ENCODE measurements at places on chromosomes 2 and 18.

- no peak for DNase-seq
These were observed 117.3 kb downstream of the WDSUB1 start for GRCh38 chr2:159169187-159169586.

DNA sequence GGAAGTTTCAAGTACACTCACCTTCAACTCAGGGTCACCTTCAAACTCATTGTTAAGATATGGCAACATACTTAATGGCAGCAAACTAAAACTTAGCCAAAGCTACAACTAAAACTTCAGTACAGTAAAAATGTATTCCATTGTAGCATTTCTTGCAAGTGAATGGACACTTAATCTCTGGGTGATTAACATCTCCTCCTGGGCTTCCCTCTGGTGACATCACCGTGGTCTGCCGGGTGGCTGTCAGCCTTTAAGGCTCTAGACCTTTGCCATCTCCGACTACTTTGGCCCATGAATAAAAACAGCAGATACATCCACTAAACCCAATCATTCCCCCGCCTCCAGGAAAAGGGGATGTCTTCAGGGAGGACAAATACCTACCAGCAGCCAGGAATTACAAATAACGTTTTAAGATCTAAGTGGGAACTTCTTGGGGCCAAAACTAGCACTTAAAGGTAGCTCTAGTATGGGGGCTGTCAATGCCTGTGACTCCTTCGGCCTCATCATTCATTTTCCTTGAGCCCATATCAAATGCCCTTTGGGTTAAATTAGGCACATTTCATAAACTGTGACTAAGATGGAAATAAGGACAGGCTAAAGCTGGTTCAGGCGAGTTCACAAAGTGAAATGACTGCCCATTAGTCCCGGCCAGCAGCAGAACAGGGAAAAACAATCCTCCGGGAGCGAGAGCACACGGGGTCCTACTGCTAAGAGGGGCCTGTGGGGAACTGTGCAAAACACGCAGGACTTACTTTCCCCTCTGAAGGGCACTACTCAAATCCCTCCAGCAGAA, 1.1 kb downstream of the TFCP2L1 start:
- DNase-seq: no peak

GRCh38 chr2:20071397-20072383, 20.3 kb upstream of the LAPTM4A start:
- DNase-seq: no peak

DNA sequence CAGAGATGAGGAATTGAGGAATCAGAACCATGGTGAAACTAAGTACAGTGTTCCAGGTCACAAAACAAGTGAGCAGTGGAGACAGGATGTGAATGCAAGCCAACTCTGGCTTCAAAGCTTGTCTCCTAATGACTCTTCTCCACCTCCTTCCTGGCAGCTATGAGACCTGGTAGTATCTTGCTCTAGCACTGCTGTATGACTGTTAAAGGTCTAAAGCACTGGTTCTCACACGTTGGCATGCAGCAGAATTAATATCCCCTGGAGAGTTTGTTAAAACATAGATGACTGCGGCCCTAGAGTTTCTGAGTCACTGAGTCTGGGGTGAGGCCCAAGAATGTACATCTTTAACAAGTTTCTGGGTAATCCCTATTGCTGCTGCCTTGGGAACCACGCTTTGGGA, 63.3 kb downstream of the SUCLG1 start:
- no peak for DNase-seq

- no peak for DNase-seq
These were observed 2.1 kb downstream of the HAT1 start for GRCh38 chr2:171924170-171924942.

DNA sequence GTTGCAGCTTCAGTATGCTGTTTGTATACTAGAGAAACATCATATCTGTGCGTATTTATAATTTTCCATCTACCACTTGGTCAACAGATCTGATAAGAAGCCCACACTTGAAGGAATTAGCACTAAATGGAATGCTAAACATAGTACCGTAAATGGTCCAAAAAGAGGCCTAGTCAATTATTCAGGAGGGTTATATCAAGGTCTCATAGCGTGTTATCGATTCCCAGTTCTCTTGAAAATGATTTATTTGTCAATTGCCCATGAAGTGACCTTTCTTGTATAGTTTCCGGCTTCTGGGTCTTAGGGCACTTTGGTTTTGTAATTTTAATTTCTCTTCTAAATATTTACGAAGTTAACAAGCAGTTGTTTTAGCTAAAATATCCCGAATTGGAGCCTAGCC, 18.4 kb downstream of the SH3RF3 start:
- no peak for DNase-seq

DNA sequence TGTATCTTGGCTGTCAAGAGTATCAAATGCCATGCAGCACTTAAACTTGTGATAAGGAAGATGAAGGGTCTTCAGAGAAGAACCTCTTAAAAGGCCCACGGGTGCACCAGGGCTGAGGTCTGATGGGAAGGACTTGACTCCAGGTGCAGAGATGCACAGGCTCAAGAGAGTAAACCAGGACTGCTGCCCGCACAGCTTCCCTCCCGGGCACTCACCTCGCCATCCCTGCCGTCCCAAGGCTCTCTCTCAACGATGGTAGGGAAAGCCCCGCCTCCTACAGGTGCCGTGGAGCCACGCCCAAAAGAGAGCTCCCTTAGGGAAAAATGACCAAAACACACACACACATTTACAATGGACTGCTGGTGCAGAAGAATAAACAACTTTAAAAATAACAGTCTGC, 27.9 kb downstream of the PDIA6 start:
- no peak for DNase-seq

DNA sequence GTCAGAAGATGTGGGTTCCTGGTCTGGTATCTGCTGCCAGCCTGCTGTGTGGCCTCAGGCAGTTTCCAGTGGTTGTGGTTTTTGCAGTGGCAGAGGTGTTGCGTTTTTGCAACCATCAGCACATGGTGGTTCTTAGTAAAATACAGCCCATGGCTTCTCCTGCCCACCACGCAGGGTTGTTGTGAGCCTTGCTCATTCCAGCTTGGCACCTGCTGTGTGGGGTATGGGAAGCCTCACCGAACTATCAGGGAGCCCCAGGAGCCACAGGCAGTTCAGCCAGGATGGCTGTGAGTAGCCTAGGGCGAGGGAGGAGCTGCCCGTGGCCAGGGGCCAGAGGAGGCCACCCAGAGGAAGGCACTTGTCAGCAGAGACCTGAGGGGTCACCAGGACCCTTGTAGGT, 9.8 kb downstream of the ARID5A start:
- DNase-seq: no peak

DNA sequence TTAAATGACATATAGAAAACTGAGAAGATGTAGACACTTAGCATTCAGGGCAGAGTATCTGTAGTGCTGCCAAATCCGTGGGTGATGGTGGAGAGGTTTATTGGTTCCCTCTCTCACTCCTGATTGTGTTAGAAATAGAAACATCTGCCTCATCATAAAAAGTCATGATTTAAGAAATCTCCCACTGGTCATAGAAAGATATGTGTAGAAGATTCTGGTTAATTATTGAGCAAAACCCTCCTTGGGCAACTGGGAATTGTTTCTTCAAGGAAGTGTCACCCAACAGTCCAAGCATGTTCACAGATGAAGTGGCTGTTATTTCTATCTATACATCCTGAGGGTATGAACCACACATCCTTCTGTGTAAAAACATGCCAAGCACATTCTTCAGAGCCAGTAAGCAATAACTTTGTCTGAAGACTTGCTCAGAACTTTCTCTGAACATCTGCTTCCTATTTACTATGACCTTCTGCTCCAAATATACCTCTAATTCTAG, 33.6 kb upstream of the CHRNA1 start:
- no peak for DNase-seq

DNA sequence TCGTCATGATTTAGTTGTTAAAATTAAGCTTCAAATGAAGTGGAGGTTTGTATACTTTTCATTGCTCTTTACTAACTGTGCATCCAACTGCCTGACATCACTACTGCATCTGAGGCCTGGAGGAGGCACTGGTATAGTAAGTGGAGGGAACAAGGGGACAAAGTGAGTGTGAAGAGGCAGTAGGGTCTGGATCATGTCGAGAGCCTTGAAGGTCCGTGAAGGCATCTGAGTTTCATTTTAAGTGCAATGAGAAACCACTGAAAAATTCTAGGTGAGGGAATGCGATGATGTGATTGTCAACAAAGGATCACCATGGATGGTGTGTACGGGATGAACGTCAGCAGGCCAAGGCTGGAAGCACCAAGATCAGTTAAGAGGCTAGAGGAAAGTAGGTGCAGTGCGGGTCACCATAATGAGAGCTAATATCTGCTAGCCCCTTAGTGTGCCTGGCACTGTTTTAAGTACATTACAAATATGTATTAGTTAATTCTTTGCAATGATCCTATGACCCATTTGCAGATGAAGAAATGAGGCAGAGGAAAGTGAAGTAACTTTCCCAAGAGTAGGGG, 96.1 kb downstream of the CABYR start:
- DNase-seq: no peak

- no peak for DNase-seq
These were observed 1232.3 kb upstream of the SLC39A10 start for GRCh38 chr2:194424683-194425209.

- DNase-seq: no peak
These were observed 5.2 kb upstream of the ARHGAP28 start for GRCh38 chr18:6724331-6724730.

- no peak for DNase-seq
These were observed 3.6 kb upstream of the PLB1 start for GRCh38 chr2:28492282-28492681.

DNA sequence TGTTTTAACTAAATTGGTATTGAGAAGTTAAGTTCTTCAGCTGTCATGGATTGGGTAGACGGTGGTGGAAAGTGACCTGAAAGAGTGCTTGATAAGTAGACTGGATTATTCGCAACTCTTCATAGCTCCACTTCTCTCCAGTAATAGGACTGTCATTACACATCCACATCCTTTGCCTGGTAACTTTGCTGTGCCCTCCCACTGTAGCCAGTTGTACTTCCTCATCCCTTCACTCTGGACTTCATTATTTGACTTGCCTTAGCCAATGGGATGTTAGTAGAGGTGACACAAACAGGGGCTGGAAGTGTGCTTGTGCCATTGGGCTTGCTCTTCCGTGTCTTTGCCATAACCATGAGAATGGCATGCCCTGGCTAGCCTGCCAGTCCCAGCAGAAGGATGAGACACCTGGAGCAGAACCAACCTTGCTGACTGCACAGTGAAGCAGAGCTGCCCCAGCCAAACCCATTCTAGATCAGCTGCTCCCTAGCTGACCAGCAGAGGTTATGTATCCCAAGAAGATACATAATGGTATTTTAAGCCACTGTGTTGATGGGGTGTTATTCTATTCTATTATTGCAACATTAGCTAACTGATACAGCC, 16.9 kb downstream of the QPCT start:
- DNase-seq: no peak

DNA sequence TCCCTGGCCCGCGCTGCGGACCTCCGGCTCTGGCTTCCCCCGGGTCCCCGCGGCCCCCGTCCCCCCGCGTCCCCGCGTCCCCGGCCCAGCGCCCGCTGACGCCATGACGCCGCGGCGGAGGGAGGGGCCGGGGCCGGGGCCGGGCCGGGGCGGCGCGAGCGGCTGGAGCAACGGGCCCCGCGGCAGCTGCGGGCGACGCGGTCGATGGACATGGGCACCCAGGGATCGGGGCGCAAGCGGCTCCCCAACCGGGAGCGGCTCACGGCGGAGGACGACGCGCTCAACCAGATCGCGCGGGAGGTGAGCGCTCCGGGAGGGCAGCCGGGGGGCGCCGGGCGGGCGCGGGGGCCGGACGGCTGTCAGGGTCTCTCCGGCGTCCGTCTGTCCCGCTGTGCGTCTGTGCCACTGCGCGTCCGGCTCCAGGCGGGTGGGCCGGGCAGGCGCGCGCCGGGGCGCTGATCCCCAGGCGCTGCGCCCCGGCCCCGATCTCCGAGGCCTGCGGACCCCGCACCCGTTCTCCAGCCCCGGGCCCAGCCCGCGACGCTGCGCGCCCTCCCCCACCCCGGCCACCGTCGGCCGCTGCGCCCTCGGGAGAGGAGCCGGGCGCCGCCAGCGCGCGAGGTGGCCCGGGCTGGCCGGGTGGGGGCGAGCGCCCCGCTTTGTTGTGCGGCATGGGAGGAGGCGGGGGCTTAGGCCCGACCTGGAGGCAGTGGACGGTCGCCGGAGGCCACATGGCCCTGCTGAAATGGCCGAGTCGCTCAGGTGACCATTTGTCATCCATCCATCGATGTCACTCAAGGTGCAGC, at the start of gene LRRFIP1:
LRRFIP1 (plus strand) TSS at position 147 of the 806 bp plus-strand sequence; CDS start at position 205, 58 bp downstream.
- no peak for DNase-seq

- DNase-seq: no peak
These were observed 326.9 kb downstream of the SLC4A3 start for GRCh38 chr2:219954331-219954730.

DNA sequence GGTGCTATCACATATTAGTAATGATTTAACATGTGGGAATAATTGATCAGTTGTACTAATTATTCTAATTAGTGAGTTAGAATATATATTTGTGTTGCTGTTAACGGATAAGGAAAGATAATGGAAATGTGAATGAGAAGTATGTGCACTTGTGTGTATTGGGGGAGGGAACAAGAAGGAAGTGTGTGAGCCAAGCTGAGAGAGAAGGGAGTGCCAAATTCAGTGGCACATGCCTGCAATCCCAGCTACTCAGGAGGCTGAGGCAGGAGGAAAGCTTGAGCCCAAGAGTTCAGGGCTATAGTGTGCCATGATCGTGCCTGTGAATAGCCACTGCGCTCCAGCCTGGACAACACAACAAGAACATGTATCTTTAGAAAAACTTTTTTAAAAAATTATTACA, 9.3 kb downstream of the BARD1 start:
- no peak for DNase-seq

GRCh38 chr2:188607501-188607900, 315.8 kb downstream of the GULP1 start:
- no peak for DNase-seq

DNA sequence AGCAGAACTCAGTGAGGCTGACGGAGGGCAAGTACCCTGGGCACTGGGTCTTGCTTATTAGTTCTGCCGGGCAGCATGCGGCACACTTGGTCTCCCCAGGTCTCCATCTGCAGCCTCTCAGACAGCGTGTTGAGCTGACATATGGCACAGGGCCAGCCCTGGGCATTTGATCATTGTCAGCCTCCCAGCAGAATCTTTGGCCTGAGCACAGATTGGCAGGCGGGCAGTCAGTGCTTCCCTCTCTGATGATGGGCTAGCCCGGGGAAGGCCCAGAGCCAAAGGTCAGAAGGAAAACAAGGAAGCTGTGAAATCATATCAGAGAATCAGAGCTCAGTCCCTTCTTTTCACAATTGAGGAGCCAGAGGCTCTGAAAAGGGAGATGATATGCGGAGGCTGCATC, 150.1 kb upstream of the LRRTM1 start:
- DNase-seq: no peak

GRCh38 chr2:134819334-134819733, 19.1 kb upstream of the ACMSD start:
- DNase-seq: no peak
